ENCODE measurements at places on chromosomes 2 and 18. TPM values are rescaled to one million over a fixed set of nuclear protein-coding genes. Genes with fewer than 3 reads are reported as not detected.

Gene DOK6
- 3.7 TPM for polyA plus RNA-seq

Gene RGPD3
- 0.24 TPM for polyA plus RNA-seq

Gene MAPRE3
- polyA plus RNA-seq, result 20.7 TPM

Gene GTF2A1L
- 0.33 TPM for polyA plus RNA-seq

Gene ZNF397
- polyA plus RNA-seq, result 43.5 TPM

Gene CSRNP3
- 4.4 TPM for polyA plus RNA-seq

Gene RESP18
- 0.46 TPM for polyA plus RNA-seq

Gene DES
- polyA plus RNA-seq, result 429 TPM

Gene CD28
- 1.5 TPM for polyA plus RNA-seq

Gene SERPINE2
- 72.4 TPM for polyA plus RNA-seq

Gene MYL1
- 10.9 TPM for polyA plus RNA-seq

Gene GPR45
- polyA plus RNA-seq, result 0.09 TPM

Gene GNAL
- 4.4 TPM for polyA plus RNA-seq

Gene TET3
- 18.1 TPM for polyA plus RNA-seq

Gene SCYGR4
- 0.03 TPM for polyA plus RNA-seq

Gene LYG1
- 3.1 TPM for polyA plus RNA-seq

Gene UNC80
- 2.5 TPM for polyA plus RNA-seq

Gene PARD3B
- polyA plus RNA-seq, result 14.0 TPM

Gene CXXC1
- 67.2 TPM for polyA plus RNA-seq

Gene METAP1D
- polyA plus RNA-seq, result 11.4 TPM

Gene PIEZO2
- polyA plus RNA-seq, result 25.1 TPM

Gene SH3RF3
- polyA plus RNA-seq, result 3.0 TPM

Gene FLACC1
- polyA plus RNA-seq, result 0.76 TPM

Gene ALPI
- 80.6 TPM for polyA plus RNA-seq

Gene ZC3H8
- polyA plus RNA-seq, result 16.2 TPM

Gene ITPRIPL1
- polyA plus RNA-seq, result 1.9 TPM

Measured in large intestine (tissue), 12 donors.